B cell (primary cell): ENCODE measurements at places on chromosomes 3 and 15. TPM values are rescaled to one million over a fixed set of nuclear protein-coding genes. Genes with fewer than 3 reads are reported as not detected.

- H3K4me1 ChIP-seq: peaks cover 48% of the 10 kb centered on the region
- H3K36me3 ChIP-seq: no peaks in the 10 kb centered on the region
- H3K27ac ChIP-seq: no peak overlapping the region
- H3K27me3 ChIP-seq: no peaks in the 10 kb centered on the region
- H3K4me3 ChIP-seq: no peak overlapping the region
Observed at GRCh38 chr3:24502690-24503089, 8.0 kb upstream of the THRB start.

DNA sequence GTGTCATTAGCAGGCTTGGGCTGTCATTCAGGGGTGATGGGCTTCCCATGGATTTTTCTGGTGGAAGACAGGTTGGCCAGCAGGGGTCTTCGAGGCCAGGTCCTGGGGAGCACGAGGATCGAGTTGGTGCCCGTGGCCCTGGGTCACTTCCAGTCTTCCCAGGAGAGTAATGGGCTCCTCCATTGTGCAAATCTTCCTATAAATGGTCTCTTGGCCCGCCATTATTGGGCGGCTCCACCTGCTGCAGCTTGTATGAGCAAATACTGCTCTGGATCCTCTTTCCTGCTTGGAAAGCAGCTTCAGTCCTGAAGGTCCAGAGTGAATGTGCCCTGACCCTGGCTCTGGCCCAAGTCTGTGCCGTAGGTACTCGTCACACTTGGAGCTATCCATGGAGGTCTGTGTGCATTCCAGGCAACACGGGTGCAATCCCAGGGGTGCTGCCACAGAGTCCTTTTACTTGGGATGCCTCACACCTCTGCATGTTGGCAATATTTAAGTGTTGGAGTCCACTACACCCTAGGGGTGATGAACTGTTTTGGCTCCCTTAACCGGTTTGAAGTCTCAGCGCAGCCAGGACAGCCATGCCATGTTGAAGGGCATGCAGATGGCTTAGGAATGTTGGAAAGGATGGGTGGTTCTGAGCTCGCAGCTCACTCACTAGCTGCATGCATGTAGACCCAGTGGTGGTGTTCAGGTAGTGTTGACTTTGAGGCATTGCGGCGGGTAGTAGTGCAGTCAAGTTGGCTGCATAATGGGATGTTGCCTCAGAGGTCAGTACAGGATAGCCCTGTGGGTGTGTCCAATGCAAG is 97.6 kb downstream of the SNRPN start:
- no peaks in the 10 kb centered on the region for H3K4me1 ChIP-seq
- no peak overlapping the region for H3K4me3 ChIP-seq
- H3K36me3 ChIP-seq: peaks cover 28% of the 10 kb centered on the region
- no peak overlapping the region for H3K27ac ChIP-seq

- H3K27ac ChIP-seq: no peak overlapping the region
- no peaks in the 10 kb centered on the region for H3K36me3 ChIP-seq
- no peak overlapping the region for H3K4me3 ChIP-seq
- H3K4me1 ChIP-seq: peaks cover 50% of the 10 kb centered on the region
- no peaks in the 10 kb centered on the region for H3K27me3 ChIP-seq
Observed at GRCh38 chr15:25803541-25803940, 59.6 kb downstream of the ATP10A start.

GRCh38 chr3:179760944-179761343 is 108.1 kb downstream of the USP13 start:
- H3K27ac ChIP-seq: no peak overlapping the region
- no peak for DNase-seq
- no peak overlapping the region for H3K4me3 ChIP-seq
- H3K27me3 ChIP-seq: no peaks in the 10 kb centered on the region

DNA sequence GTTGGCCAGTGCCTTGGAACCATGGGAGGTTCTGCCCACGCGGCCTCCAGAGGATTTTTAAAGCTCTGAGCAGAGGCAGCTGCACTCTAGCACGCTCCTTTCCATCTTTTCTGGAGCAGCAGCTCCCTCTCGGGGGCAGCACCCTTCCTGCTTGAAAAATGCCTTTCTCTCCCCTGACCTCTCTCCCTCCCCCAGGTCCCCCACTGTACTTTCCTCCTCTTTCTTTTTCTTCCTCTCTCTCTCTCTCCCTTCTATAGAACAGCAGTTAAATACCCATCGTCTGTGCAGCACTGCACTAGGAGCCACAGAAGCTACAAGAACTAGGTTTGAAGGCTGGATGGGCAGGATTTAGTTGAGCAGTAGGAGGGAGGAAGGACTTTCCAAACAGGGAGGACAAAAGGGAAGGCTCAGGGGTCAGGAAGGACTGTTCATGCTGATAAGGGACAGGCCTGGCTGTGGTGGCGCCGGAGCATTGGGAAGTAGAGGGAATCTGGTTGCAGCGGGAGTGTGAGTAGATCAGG is 4.4 kb downstream of the ALPK3 start:
- no peak for DNase-seq
- no peaks in the 10 kb centered on the region for H3K36me3 ChIP-seq
- H3K4me1 ChIP-seq: peaks cover 4% of the 10 kb centered on the region
- H3K4me3 ChIP-seq: no peak overlapping the region
- H3K27me3 ChIP-seq: no peaks in the 10 kb centered on the region

GRCh38 chr15:38253351-38253781 is 730 bp downstream of the SPRED1 start:
- peak; percentile 43 for DNase-seq
- H3K4me3 ChIP-seq: peak overlapping the region; percentile 9

DNA sequence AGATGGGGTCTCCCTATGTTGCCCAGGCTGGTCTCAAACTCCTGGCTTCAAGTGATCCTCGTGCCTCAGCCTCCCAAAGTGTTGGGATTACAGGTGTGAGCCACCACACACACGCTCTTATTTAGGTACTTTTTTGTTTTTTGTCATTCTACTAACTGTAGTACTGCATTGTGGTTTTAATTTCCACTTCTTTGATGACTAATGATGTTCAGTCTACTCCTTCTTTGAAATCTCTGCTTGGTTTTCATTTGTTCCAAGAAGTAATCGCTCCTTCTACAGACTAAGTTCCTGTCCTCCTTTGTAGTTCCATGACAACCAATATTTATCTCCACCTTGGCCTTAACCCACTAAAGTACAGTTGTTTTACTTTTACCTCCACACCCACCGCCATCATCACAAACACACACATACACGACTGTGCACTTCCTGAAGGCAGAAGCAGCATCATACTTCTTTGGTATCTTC is 529 bp upstream of the DLEC1 start:
- no peak overlapping the region for H3K4me3 ChIP-seq
- no peaks in the 10 kb centered on the region for H3K36me3 ChIP-seq
- DNase-seq: no peak
- H3K27me3 ChIP-seq: no peaks in the 10 kb centered on the region
- no peak overlapping the region for H3K27ac ChIP-seq
- peaks cover 22% of the 10 kb centered on the region for H3K4me1 ChIP-seq

DNA sequence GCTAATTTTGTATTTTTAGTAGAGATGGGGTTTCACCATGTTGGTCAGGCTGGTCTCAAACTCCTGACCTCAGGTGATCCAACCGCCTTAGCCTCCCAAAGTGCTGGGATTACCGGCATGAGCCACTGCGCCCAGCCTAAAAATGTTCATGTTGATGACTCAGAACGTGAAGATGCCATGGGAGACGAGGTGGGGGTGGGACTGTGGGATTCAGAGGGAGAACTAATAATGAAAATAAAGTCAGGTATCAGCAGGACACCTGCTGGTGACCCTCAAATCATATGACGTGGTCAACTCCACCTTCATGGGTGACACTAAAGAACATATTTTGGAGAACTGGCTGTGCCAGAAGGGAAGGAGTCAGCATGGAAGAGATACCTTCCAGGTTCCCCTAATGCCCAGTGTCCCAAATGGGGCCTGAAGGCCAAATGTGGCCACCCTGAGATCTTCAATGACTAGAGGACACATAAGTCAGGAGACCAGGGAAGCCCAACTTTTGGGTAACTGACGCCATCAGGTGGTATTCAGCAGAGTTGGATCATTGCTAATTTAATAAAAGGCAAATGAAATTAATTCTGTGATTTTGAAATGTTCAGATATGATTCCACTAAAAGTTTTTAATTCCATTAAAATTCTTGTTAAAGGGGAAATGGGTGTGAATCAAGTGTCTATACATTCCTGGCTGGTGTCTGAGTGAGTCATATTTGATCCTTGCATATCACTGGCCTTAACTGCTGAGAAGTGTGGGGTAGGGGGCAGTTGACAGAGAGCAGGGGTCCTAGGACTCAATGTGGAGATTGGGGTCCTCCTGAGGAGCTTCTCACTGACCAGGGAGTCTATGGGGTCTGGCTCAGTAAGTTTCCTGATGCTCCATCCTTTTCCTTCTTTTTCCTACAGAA is 88.6 kb upstream of the GSK3B start:
- H3K4me1 ChIP-seq: no peaks in the 10 kb centered on the region
- no peaks in the 10 kb centered on the region for H3K27me3 ChIP-seq
- H3K36me3 ChIP-seq: no peaks in the 10 kb centered on the region

DNA sequence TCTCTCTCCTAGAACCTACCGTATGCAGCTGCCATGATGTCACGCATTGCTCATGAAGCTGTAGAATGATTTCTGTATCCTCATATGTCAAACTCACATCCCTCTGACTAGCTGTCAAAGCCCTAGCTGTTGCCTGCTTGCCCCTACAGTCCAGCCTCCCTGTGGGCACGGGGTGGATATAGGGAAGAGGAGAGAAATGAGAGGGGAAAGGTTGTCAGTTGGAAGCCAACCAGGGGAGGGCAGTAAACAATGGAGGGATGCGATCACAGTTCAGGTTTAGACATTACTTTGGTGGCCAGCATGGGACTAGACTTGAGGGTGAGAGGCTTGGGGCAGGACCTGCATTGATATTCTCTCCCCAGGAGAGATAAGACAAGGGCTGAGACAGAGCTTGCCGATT is 1.7 kb upstream of the HDGFL3 start:
- H3K4me1 ChIP-seq: peaks cover 14% of the 10 kb centered on the region
- peaks cover 36% of the 10 kb centered on the region for H3K27me3 ChIP-seq
- H3K4me3 ChIP-seq: no peak overlapping the region
- H3K27ac ChIP-seq: no peak overlapping the region
- no peak for DNase-seq

GRCh38 chr3:112847692-112848091 is 1.0 kb upstream of the CD200R1L start:
- H3K27me3 ChIP-seq: no peaks in the 10 kb centered on the region
- H3K36me3 ChIP-seq: no peaks in the 10 kb centered on the region
- peak; percentile 22 for DNase-seq
- no peak overlapping the region for H3K27ac ChIP-seq
- peaks cover 9% of the 10 kb centered on the region for H3K4me1 ChIP-seq
- H3K4me3 ChIP-seq: no peak overlapping the region

DNA sequence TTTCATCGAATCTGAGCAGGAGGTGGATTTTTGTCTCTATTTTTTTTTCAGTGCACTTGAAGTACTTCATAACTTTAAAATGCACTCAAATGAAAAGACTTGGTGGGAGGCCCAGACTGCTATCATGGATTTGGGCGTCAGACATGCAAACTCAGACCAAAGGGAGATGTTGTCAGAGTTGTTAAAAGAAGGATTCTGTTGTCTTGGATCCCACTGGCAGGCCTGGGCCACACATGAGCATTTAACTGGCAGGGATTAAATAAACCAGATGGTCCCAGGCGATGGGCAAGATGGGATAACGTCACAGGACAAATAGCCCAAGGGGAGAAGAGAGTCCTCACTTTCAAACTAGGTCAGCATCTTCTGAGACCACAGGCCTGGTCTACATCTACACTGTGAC is 15.4 kb downstream of the RTP1 start:
- H3K4me1 ChIP-seq: no peaks in the 10 kb centered on the region
- DNase-seq: no peak
- no peak overlapping the region for H3K27ac ChIP-seq
- H3K27me3 ChIP-seq: no peaks in the 10 kb centered on the region
- no peak overlapping the region for H3K4me3 ChIP-seq

DNA sequence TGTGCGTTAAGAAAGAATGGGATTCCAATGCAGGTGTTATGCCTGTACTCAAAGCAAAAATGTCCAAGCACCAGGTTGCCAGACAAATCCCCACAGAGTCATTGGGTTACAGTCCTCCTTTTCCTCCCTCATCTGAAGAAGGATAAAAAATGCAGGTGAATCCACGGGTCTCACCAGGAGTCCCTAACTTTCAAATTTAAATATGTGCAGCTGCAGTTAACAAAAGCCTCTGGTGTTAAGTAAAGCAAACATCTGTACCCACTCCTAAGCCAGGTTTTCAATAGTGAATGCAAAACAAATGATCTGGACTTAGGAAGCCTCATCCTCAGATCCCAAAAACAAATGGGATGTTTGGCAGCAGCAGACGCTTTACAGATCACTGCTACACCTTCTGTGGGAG is 70.4 kb upstream of the SETMAR start:
- no peak for DNase-seq
- H3K27ac ChIP-seq: no peak overlapping the region
- H3K4me1 ChIP-seq: no peaks in the 10 kb centered on the region
- H3K27me3 ChIP-seq: no peaks in the 10 kb centered on the region
- no peak overlapping the region for H3K4me3 ChIP-seq
- no peaks in the 10 kb centered on the region for H3K36me3 ChIP-seq

DNA sequence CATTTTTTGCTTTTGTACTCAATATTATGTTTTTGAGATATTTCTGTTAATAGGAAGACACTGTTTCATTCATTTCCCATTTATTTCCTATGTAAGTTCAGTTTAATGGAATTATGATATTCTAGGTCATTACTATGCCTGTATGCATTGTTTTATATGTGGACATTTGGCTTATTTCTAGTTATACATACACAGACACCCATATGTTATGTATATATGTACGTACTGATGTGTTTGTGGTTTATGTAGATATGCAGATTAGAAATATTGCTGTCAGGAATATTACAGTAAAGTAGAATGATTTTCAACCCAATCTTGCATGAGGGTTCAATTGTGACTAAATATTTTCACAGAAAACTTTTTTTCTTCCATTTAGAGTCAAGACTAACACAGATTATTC is 190.5 kb downstream of the KCNH8 start:
- H3K36me3 ChIP-seq: no peaks in the 10 kb centered on the region
- H3K4me1 ChIP-seq: peaks cover 12% of the 10 kb centered on the region
- no peak for DNase-seq
- H3K4me3 ChIP-seq: no peak overlapping the region

- H3K36me3 ChIP-seq: no peaks in the 10 kb centered on the region
- H3K27ac ChIP-seq: no peak overlapping the region
- H3K4me1 ChIP-seq: no peaks in the 10 kb centered on the region
- no peak overlapping the region for H3K4me3 ChIP-seq
- DNase-seq: no peak
- no peaks in the 10 kb centered on the region for H3K27me3 ChIP-seq
Observed at GRCh38 chr3:89402051-89402450, 294.6 kb downstream of the EPHA3 start.

- no peaks in the 10 kb centered on the region for H3K36me3 ChIP-seq
- no peak overlapping the region for H3K27ac ChIP-seq
Observed at GRCh38 chr3:128404276-128405068, 62.2 kb downstream of the DNAJB8 start.

DNA sequence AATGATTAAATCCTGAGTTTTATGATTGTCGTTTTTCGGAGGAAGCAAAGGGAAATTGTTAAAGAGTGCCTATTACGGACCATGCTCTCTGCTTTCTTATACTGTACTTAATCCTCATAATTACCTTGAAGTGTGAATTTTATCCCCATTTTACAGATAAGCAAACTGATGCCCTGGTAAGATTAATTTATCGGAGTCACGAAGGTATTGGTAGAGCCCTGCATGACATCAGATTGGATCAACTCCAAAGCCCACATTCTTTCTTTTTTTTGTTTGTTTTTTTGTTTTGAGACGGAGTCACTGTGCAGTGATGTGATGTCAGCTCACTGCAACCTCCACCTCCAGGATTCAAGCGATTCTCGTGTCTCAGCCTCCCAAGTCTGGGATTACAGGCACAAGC is 1.6 kb upstream of the GNB4 start:
- H3K27ac ChIP-seq: no peak overlapping the region
- H3K27me3 ChIP-seq: no peaks in the 10 kb centered on the region

The CPOX gene
- total RNA-seq: 17.5 and 22.0 TPM in 2 replicates

The CCR3 gene
- total RNA-seq: not detected in 2 replicates

The ITIH3 gene
- total RNA-seq: not detected in 2 replicates

The MRAS gene
- 0.22 and 0.27 TPM in 2 replicates for total RNA-seq

The ARGFX gene
- not detected in 2 replicates for total RNA-seq

The GOLGA6A gene
- total RNA-seq: 1.0 TPM in 1 of 2 replicates, not detected in the other

The CDCP1 gene
- total RNA-seq: not detected in 2 replicates

The NTRK3 gene
- total RNA-seq: not detected in 2 replicates
